ENCODE measurements at places on chromosomes 7 and 10.

GRCh38 chr10:130968964-130969363 lies 342.6 kb downstream of the TCERG1L start:
- DNase-seq: no peak

DNA sequence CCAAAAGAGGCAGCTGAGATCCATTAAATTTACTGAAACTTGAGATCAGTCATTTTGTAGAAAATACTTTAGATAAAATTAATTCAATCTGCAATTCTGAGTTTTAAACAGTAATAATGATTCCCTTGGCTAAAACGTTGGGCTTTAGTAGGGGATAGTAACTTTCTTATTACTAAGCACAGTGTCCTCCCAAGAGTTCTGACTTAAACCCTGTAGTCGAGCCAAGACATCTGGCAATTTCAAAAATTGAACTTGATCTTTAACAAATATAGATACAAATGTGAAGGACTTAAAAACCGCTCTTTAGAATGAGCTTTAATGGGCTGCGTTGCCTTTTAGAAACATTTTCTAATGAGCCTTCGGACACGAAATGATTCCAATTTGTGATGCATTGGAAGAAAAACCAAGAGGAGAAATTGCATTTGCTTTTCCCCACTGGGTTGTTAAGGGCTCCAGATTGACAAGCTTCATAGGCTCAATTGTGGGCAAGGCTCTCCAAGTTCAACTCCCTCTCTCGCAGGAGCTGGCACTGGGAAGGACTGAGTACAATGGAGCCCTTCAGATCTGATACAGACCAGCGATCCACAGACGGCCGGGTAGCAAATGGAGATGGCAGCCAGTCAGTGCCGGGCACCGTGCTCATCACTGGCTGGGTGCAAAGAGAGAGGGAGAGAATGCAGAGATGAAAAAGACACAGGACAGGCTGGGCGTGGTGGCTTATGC lies 921.3 kb upstream of the AUTS2 start:
- peak; percentile 27 for DNase-seq

- DNase-seq: peak; percentile 1
These were observed 137.6 kb downstream of the ZNF467 start for GRCh38 chr7:149635561-149636329.

DNA sequence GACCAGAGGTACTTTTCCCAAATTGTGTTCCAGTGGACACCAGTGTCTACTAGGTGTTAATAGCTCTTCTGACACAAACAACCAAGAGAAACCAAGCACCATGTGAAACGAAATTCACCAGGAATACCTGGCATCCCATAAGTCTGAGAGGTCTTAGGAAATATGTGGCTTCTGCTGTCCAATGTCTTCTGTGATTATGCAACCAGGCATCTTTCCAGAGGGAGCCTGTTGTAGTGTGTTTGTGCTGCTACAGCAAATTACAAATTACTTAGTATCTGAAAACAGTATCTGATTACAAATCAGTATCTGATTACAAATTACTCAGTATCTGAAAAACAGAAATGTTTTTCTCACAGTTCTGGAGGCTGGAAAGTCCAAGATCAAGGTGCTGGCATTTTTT lies 133.6 kb upstream of the NPVF start:
- no peak for DNase-seq

- no peak for DNase-seq
These were observed 317.8 kb downstream of the SNX13 start for GRCh38 chr7:17622451-17622850.

DNA sequence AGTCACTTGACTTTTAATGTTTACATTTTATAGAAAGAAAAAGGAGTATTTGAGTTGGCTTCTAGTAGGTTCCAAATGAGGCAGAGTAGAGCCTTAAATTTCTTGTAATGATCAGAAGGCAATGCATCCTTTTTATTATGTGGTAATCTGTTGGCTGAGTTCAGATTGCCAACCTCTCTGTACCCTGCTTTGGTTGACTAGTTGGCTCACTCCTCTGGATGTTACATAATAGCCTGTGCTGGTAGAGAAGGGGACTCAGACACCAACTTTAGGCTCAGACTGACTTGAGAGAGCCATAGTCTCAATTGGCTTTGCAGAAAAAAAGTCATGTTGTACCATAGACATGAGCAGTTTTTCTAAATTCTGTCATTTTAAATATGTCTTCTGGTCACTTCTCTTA lies 46.8 kb upstream of the GLCCI1 start:
- no peak for DNase-seq

DNA sequence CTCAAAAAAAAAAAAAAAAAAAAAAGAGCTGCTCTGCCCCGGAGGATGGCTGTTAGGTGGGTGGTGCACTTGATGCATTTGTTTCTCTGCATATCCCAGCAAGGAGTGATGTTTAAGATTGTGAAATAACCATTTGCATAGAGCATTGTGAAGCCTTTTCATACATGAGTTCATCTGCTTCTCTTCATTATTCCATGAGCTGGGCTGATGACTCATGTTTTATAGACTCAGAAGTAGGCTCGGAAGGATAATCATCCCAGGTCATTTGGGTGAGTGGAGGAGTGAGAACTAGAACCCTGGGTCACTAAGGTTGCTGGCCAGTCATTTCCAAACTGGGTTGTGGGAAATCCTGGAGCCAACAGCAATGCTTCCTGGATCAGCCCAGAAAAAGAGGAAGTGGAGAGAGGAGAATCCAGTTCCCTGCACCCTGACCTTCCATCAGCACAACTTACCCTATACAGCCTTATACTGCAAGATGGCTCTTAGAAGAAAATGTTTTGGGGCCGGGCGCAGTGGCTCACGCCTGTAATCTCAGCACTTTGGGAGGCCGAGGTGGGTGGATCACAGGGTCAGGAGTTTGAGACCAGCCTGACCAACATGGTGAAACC lies 45.3 kb downstream of the TACC2 start:
- peak; percentile 12 for DNase-seq

- no peak for DNase-seq
These were observed 372.8 kb upstream of the SHH start for GRCh38 chr7:156185076-156185475.

DNA sequence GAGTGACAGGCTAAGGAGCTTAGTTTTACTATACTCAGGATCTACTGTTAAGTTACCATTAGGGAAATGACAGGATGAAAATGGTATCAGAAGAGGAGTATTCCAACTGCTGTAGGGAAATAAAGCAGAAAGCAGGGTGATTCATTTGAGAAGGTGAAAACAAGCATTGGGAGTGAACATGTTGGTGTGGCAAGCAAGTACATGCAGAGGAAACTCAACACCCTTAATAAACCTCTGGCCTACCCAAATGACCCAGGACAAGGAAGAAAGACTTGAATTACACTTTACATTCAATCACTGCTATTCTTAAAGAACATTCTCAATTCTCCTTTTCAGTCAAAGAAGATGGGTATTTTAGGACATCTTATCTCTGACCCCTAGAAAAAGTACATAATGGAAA lies 28.7 kb downstream of the ERLIN1 start:
- DNase-seq: no peak

GRCh38 chr10:25198151-25198550 lies 23.4 kb downstream of the GPR158 start:
- no peak for DNase-seq

DNA sequence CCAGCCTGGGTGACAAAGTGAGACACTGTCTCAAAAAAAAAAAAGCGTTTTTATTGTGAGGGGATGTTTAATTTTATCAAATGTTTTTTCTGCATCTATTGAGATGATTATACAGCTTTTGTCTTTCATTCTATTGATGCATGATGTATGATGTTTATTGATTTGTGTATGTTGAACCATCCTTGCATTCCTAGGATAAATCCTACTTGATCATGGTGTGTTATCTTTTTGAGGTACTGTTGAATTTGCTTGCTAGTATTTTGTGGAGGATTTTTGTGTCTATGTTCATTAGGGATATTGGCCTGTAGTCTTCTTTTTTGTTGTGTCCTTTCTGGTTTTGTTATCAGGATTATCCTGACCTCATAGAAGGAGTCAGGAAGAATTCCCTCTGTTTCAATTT lies 22.3 kb upstream of the PLA2G12B start:
- no peak for DNase-seq

GRCh38 chr7:27152816-27153442 lies 546 bp upstream of the HOXA3 start:
- no peak for DNase-seq

GRCh38 chr7:80413383-80413945 lies 98.4 kb downstream of the GNAT3 start:
- no peak for DNase-seq

GRCh38 chr7:20895563-20895962 lies 108.9 kb upstream of the SP8 start:
- no peak for DNase-seq

DNA sequence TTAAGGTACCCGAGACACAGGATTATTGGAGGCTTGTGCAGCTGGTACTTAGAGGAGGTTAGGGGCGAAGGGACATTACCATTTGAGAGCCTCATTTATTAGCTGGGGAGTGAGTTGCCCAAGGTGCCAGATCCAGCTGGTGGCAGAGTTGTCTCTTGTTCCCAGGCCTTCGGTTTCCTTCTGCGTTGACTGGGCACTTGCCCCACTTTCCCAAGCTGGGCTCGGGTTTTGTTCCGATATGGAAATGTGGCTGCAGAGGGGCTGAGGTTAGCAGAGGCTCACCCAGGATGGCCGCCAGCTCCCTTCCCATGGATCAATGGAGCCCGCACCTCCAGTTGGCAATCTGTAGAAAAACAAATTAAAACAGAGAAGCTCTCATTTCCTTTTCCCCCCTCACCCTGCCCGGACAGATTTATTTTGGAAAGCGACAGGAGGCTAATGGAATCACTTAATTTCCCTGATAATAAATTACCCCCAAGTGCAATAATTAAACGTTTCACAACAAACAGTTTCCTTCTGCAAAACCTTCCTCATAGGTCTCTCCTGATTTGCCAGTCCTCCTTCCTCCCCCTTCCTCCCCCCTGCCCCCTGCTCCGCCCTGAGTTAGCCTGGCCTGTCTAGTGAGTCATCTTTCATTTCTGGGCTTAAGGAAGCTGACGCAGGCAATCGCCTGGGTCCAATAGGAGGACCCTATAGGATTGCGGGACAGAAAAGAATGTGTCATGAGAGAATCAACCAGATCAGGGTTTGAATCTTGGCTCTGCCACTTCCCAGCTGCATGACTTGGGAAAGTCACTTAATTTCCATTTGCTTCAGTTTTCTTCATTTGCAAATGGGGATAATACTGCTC lies 51.7 kb downstream of the ADRA2A start:
- DNase-seq: peak; percentile 48

DNA sequence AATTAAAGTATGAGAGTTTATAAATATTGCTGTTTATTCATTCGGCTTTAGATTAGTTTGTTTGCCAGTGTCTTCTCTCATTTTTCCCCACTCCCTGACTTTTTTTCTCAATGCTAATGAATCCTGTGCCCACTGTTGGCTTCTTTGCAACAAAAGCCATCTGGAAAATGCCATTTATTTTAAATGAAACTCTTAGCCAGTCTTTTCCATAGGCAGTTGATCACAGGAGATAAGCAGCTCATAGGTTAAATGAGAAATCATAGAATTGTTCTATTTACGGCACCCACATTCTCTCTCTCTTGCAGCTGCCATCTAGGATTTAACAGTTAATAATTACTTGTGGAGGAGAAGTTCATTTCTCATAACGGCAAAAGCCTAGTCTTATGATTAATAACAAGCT lies 249.3 kb upstream of the POM121L12 start:
- no peak for DNase-seq

GRCh38 chr7:24777806-24778205 lies 20.5 kb upstream of the GSDME start:
- DNase-seq: peak; percentile 34

GRCh38 chr10:78600740-78601139 lies 468.0 kb upstream of the ZMIZ1 start:
- peak; percentile 7 for DNase-seq

DNA sequence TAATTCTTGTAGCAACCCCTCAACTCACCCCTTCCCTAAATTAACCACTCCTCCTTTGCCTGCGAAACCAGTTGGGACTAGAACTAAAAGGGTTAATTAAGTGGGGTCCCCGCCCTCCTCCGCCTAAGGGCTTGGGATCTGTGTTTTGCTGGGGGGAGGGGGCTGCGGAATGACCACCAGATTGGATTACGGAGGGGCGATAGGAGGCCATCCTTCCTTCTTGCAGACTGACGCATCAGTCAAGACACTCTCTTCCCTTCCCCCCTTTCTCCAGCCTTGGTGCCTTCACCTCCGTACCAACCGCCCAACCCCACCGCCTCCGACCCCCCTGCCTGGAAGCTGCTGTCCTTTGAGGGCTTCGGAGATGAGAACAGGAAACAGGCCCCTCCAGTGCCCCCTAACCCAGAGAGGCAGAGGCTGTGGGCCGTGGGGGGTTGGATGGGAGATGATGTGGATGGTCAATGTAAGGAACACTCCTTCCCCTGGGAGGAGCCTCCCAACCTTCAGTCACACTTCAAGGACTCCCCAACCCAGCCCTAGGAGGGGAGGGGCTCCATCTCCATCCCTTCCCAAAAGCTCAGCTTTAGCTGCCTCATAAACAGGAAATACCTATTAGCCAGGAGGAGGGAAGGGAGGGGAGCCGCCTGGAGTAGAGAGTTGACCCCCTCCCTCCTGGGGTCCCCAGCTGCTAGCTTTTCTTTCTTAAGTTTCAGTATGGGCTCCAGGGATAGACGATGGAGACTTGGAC lies 997 bp upstream of the LDB1 start:
- DNase-seq: peak; percentile 94

DNA sequence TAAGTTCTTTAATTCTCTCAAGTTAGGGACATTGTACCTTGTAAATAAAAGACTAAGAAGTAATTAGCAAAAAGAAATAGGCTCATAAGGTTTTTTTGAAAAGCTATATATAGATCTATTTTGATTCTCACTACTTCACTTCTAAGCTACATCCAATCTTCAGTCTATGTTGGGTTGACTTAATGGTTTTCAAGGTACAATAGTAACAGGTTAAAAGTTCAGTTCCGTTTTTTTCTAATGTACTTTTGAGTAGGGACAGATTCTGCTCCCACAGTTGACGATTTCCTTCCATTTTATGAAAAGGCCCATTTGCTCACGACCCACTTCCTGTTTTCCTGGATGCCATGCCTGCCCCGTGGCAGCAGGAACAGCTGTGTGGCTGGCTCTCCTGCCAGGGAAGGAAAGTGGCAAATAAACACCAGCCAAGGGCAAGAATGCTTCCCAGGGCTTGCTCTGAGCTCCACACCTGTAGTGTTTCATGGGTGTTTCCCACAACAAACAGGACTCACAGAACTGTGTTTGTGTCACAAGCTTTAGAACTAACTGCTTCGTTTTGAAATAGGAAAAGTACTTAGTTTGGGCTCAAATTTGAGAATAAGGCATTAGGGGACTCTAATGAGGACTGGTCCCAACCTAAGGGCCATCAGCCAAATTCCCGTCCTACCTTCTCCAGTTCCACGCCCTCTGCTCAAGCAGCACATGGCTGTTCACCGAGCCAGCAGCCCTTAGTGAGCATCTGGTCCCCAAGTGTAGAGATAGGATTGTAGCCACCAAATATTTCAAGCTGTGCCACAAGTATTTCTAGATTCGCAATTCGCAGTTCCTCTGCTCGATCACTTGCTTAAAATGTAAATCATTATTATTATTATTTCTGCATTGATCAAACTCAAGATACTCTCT lies 240.7 kb downstream of the COBL start:
- no peak for DNase-seq

DNA sequence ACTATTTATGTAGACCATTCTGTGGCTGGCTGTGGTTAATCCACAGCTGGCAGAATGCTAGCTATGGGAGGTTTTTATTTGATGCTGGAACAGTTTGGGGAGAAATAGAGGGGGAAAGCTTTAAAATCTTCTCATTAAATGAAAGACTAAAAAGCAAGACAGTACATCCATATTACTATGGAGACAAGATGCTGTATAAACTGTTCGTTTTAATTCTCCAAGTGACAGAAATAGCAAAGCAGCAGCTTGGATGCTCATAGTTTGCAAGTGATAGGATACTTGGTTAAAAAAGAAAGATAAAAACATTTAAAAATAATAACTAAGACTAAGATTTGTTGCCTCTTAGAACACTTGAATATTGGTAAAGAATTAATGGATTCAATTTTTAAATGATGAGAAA lies 304.9 kb upstream of the KAT6B start:
- no peak for DNase-seq

All from fibroblast of upper back skin (primary cell).